ENCODE measurements at places on chromosomes 13 and 19. TPM values are rescaled to one million over a fixed set of nuclear protein-coding genes. Genes with fewer than 3 reads are reported as not detected.

- DNase-seq = no peak
Observed at GRCh38 chr13:80123945-80124344, 217.0 kb downstream of the SPRY2 start.

DNA sequence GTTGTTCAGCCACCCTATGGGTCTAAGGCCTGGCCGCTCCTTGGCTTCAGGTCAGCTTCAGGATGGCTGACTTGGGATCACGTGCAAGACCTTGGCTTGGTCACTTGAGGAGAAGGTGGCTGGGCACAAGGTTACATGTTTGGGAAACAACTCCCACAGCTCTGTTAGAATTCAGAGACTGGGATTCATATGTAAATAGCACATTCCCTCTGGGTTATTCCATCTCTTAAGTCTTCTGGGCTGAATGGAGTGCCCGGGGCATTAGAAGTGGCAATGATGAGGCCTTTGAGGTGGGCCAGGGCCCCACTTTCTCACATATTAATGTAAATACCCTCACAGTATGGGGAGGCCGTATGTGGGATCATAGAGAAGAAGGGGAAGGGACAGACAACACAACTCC lies 150.9 kb downstream of the EFNB2 start:
- no peak for DNase-seq

DNA sequence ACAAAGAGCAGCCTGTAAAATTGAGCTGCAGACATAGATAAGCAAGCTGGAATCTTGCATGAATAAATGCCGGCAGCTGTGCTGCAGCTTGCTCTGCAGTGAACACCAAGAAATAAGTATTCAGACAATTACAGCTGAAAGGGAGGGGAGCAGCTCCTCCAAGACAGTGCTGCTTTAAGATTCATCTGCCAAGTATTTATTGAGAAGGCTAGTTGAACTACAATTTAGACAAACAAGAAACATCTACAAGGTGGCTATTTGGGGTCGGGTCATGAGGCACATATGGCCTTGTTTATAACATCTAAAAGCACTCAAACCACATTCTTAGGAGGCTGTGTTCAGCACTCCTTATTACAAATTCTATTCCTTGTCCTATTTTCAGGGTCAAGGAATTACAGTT lies 34.9 kb downstream of the ZNF726 start:
- DNase-seq = no peak

- no peak for DNase-seq
Observed at GRCh38 chr13:106401081-106401480, 134.4 kb downstream of the EFNB2 start.

- DNase-seq = no peak
Observed at GRCh38 chr13:30864433-30865122, 41.5 kb upstream of the MEDAG start.

- DNase-seq = no peak
Observed at GRCh38 chr13:94559222-94559795, 36.6 kb downstream of the TGDS start.

GRCh38 chr13:51820016-51820597 lies 16.1 kb upstream of the DHRS12 start:
- no peak for DNase-seq

DNA sequence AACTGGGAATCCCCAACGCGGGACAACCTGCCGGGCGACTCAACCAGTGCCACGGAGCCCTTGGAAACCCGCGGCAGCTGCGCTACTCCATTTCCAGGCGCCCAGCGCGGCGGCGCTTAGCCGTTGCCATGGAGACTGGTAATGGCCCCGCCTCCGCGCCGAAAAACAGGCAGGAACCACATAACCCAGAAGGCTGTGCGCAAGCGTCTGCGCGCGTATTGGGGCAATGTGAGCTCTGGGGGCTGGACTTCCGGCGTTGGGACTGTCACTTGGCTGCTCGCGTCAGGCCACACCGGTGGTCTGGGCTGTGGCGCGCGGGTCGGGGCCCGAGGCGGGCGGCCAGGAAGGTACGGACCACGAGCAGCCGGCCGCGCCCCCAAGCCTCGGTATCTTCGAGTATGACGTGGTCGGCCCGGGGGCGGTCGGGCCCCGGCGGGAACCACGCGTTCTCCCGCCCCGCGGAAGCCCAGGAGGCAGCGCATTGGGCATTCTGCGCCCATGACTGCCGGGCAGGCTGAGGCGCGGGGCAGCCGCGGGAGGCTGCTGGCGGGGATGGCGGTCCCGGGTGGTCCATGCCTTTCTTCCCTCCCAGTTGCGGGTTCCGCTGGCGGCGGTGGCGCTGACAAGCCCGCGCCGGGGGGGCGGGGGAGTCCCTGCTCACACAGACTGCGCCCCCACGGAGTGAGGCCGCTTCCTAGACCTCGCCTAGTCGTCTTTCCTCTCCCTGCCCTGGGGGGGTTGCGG lies at the start of gene ZNF324B:
TSS of gene ZNF324B (plus strand) at position 265 of the 744 bp plus-strand sequence. CDS start 2,080 bp downstream, outside the sequence.
- DNase-seq = peak; percentile 96

GRCh38 chr19:2282062-2282861 lies at the start of gene PEAK3:
PEAK3 (minus strand) TSS chr19:2282175; CDS start chr19:2280931, 1,244 bp downstream.
- DNase-seq = peak; percentile 31

DNA sequence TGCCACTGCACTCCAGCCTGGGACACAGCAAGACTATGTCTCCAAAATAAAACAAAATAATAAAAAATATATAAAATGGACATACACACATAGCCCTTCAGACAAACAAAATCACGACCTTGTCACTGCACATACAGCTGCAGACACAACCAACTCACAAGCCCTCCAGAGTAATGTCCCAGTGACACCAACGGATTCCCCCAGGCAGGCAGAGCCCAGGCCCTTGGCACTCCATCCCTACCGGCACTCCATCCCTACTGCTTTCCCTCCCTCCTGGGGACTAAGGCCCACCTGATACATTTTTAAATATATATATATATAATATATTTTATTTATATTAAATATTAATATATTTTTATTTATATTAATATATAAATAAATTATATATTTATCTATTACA lies 18.5 kb downstream of the ZNF101 start:
- no peak for DNase-seq

Gene SYT5
- 4.3 TPM for total RNA-seq

Gene TUBA3C
- 87.1 TPM for total RNA-seq

Gene ANGPTL8
- not detected for total RNA-seq

Gene SLC10A2
- total RNA-seq = not detected

Gene SIX5
- total RNA-seq = 33.7 TPM

Gene ICAM4
- 1.0 TPM for total RNA-seq

Measured in prostate gland (tissue), 2 donors.